Activated CD4-positive, alpha-beta memory T cell treated with anti-CD3 and anti-CD28 coated beads, Interleukin-2, amount 10 ng/mL, durations not matched to agents 7 days and 5 days (primary cell): ENCODE measurements at places on chromosomes 13 and 19.

GRCh38 chr19:5943045-5943444, 29.0 kb downstream of the CAPS start:
- no peak for DNase-seq

- DNase-seq: no peak
Observed at GRCh38 chr13:85631801-85632200, 167.4 kb downstream of the SLITRK6 start.

GRCh38 chr19:47707135-47707925, 5.9 kb upstream of the EHD2 start:
- peak; percentile 82 for DNase-seq

DNA sequence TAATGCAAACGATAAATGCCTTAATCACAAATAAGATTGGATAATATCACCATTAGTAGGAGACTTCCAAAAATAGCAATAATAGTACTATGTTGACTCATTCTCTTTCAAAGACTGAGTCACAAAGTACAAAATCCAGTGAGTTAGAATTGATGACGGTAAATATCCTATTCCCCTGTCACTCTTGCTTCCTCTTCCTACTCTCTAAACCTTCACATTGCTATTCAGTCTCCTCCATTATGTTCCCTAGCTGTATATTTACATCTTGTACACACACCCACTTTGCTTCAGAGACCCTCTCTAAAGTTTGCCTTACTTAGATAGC, 26.3 kb upstream of the INTS6 start:
- no peak for DNase-seq

DNA sequence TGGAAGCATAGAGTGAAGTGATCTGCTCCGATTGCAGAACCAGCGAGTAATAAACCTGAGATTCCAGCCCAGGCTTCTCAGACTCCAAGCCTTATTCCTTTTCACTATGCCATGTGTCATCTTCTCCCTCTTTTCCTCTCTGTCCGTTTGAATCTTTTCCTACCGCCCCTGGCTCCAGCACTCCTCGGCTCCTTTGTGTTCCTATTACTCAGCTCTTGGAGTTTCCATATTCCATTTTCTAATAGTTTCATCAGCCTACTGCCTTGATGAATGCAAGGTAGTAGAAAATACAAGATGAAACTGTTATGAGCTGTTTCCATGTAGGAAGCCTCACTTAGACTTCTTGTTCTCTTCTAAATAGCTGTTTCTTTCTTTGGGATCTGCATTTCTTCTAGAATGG, 138.6 kb downstream of the MYO16 start:
- no peak for DNase-seq

GRCh38 chr19:31535691-31536460, 186.6 kb upstream of the TSHZ3 start:
- DNase-seq: no peak

GRCh38 chr19:1394252-1395193, 6.8 kb downstream of the GAMT start:
- no peak for DNase-seq

GRCh38 chr19:1608359-1609102, 3.3 kb upstream of the UQCR11 start:
- DNase-seq: peak; percentile 24

DNA sequence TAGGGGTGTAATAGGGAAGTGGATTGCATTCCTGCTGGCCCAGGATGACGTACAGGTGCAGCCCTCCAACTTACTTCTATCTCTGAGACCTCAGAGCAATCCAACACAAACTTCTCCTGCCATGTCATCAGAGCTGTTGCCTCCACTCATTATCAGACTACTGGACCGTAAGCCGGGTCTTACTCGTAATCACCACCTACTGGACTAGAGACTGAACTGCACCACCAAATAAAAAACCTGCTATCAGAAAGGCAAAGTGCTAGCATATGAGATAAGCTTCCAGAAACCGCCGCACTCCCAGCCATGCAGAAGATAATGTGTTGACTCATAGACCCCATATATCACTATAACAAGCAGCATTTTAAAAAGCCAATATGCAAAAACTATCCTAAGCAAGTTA, 102.0 kb downstream of the SLITRK1 start:
- DNase-seq: no peak

DNA sequence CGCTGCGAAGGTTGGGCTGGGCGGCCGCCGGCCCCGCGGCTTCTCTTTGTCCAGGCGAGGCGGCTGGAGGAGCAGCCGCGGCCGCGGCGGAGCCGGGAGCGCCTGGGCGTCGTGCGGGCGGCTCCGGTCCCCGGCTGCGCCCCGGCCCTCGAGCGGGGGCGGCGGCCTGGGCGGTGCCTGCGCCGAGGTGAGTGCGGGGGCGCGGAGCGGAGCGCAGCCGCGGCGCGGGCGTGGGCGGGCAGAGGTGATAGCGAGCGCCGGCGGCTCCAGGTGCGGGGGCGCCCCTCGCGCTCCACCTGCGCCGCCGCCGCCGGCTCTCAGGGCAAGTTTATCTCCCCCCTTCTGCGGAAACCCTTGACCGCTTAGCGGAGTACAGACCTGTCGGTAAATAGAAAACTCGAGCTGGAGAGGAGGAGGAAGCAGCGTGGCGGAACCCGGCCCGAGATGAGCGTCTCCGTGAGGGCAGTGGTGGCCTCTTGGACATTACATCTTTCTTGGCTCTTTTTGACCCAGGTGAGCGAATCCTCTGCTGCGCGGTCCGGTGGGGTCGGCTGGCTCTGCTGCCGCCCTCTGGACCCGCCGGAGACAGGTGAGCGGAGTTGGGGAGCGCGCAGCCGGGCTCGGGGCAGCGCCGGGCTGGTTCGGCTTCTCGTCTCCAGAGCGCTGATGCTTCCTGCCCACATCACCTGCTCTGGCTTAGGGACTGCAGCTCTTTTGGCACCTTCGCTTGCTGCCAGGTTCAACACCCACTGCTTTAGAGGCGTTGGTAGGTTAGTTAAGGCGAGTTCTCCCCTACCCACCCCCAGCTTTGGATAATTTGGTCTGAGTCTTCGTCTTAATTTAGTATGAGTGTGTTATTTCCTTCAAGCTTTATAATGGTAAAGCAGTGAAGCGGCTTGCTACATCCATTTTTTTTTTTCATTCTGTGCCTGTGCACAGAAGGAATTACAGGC, at the start of gene MTUS2:
Gene MTUS2 (plus strand): TSS at position 241 of the 953 bp plus-strand sequence.
- DNase-seq: no peak

DNA sequence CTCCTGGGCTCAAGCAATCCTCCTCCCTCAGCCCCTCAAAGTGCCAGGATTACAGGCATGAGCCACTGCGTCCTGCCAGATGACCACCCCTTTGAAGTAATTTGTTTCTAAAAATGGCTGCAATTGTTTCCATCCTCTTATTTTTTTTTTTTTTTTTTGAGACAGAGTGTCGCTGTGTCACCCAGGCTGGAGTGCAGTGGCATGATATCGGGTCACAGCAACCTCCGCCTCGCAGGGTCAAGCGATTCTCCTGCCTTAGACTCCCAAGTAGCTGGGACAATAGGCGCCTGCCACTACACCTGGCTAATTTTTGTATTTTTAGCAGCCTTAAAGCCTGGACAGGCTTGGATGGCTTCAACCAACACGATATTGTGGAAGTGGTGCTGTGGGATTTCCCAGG, 22.3 kb upstream of the DPP9 start:
- DNase-seq: no peak

- no peak for DNase-seq
Observed at GRCh38 chr13:73351730-73352129, 292.9 kb downstream of the KLF5 start.

- no peak for DNase-seq
Observed at GRCh38 chr19:43641333-43641732, 1.7 kb upstream of the CADM4 start.
